EL (cell line): ENCODE measurements at places on chromosomes 4 and X.
A peak's percentile ranks its signal among the peaks of the same experiment; 100 is the strongest.

DNA sequence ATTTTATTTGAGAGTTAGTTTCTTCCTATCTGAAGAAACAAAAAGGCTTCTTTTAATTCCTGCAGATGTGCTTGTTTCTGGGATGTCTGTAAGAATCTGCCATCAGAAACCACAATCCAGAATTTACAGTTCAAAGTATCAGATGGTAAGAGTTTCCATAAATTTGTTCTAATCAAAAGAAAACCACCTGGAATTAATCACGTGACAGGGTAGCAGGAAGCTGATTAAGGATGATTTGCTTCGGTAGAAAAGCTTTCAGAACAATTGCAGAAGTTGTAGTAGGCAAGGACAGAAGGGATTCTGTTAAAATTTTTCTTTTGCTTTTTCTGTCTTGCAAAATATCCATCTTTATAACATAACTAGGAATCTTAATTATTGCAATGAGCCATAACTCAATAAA, 1975.1 kb upstream of the AGA start:
- no peak for DNase-seq

GRCh38 chr4:67052814-67053675, 492.3 kb downstream of the CENPC start:
- no peak for DNase-seq

GRCh38 chr4:142416121-142416520, 430.0 kb downstream of the INPP4B start:
- peak; percentile 42 for DNase-seq

DNA sequence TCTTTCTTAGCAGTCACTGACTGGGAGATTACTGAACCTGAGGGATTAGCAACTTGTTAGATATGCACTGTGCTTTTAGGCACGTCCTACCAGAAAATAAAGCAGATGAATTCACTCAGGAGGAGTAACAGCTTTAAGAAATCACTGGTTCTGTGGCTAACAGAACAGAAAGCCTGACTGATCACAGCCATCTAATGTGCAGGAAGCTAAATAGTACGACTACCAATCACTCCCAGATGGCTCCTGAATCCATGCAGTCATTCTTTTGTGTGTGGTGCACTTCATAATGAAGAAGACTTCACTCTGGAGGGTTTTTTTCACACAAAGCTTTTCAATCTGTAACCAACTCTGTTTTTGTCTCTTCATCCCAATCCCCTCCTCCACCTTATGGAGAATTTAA, 305.3 kb upstream of the INTU start:
- DNase-seq: no peak

DNA sequence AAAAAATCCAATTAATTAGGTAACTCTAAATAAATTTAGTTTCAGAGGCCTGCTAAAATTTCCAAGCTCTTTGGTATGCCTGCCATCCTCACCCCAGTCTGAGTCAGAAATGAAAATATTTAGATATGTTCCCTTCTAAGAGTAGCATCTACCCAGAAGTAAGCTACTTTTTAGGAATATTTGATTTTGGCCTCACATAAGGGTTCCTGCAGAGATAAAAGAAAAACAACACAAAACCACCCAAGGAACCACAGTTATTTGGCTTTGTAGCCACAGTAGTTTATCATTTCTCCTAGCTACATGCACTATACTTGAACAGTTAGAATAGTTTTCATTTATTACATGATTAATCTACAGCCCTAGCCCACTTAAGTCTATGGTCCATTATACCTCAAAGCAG, 192.6 kb upstream of the FAM241A start:
- DNase-seq: peak; percentile 48

DNA sequence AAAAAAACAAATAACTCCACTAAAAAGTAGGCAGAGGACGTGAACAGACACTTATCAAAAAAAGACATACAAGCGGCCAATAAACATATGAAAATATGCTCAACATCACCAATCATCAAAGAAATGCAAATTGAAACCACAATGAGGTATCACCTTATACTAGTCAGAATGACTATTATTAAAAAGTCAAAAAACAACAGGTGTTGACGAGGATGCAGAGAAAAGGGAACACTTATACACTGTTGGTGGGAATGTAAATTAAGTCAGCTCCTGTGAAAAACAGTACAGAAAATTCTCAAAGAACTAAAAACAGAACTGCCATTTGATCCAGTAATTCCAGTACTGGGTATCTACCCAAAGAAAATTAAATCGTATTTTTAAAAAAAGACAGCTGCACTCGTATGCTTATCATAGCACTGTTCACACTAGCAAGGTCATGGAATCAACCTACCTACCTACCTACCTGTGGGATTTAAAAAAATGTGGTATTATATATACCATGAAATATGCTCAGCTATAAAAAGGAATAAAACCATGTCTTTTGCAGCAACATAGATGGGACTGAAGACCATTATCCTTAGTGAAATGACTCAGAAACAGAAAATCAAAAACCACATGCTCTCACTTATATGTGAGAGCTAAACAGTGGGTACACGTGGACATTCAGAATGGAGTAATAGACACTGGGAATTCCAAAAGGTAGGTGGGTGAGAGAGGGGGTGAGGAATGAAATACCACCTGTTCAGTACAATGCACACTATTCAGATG, 24.8 kb upstream of the PTPN13 start:
- DNase-seq: no peak

- no peak for DNase-seq
Measured at GRCh38 chr4:38310446-38311043, 350.3 kb downstream of the PTTG2 start.
